ENCODE measurements at places on chromosomes 7 and 10.
A peak's percentile ranks its signal among the peaks of the same experiment; 100 is the strongest.

GRCh38 chr10:10831085-10831484 is 186.6 kb upstream of the CELF2 start:
- DNase-seq: no peak

DNA sequence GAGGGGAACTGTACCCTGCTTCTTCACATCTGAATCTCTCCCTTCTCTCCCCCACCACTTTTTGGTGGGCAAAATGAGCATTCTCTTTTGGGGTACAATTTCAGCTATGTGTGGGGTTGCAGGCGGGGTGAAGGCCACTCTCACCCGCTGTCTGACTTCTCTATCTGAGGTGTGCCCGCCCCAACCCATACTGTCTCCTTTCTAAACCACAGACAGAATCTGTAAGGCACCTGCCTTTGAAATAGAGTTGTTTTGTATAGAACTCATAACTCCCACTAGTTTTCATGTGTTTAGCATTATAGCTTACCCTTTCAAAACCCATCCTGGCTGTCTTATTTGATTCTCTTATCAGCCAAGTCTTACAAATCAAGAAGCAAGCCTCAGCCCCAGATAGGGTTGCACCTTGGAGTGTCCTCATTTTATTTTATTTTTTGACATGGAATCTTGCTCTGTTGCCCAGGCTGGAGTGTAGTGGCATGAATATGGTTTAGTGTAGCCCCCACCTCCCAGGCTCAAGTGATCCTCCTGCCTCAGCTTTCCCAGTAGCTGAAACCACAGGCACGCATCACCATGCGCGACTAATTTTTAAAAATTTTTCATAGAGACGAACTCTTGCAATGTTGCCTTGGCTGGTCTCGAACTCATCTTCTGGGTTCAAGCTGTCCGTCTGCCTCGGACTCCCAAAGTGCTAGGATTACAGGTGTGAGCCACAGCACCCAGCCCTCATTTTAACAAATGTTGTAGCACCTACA is 11.9 kb downstream of the TSPAN14 start:
- DNase-seq: peak; percentile 59

DNA sequence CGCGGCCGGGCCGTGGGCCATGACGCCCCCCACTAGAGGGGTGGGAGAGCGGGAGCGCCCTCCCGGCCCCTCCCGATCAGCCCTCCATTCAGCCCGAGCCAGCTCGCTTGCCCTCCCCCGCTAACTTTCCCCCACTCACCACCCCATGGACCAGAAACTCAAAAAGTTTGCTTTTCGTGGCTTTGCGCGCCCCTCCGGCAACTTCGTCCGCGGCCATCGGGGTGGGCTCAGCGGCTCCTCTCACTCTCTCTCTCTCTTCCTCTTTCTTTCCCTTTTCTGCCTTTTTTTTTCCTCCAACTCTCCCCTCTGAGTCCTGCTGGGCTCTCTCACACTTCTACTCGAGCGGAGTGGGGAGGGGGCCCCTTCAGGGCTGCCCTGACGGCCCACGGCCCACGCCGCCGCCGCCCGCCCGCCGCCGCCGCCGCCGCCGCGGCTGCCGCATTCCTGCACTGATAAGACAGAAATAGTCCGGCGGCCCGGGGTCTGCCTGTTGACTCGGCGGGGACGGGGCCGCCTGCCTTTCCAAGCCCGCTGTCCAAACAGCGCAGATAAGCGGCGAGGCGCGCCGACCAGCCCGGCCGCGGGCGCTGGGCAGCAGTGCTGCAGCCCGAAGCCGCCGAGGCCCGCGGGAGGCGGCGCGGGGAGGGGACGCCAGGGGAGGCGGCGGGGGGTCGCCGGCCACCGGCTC is at the start of gene SMARCD3:
TSS of gene SMARCD3 (minus strand) at position 349 of the 688 bp plus-strand sequence. CDS start at position 217, 132 bp downstream.
- DNase-seq: peak; percentile 31

GRCh38 chr10:11509036-11509435 is 102.4 kb downstream of the USP6NL start:
- no peak for DNase-seq

GRCh38 chr7:105149827-105150226 is 135.8 kb downstream of the KMT2E start:
- no peak for DNase-seq

DNA sequence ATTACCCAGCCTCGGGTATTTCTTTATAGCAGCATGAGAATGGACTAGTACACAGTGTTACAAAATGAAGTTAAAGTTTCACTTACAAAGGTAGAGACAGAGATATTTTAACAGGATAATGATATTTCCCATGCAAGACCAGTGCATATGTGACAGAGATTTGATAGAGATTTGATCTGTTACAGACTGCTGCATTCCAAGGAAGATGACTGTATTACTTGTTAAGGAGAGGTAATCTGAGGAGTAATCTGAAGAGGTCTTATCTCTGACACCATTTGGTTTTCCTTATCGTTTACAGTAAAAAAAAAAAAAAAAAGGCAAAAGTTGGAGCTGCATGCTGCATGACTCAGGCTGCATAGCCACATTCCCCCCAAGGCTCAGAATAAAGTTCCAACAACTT is 289.6 kb downstream of the POM121L12 start:
- DNase-seq: no peak

DNA sequence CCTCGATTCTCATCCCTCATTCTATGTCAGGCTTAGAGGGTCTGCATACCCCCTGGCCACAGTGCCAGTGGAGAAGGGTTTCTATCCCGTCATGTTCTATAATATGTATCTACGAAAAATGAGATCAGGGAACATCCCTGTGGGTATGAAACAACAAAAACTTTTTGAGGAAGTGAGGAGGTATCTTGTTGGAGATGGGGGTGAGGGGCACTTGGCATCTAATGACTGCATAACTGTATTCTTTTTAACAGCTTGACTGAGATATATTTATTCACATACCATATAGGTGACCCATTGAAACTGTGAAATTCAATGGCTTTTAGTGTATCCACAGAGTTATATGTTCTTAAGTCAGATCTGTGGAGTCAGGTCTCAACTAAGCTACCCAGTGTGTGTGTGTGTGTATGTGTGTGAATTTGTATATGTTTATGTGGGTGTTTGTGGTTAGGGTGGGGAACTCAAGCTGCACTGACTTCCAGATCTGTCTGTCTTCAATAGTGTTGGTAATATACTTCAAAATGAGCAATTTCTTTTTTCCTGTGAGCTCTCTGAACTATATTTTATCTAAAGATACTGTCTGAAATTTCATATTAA is 528.9 kb downstream of the CNTNAP2 start:
- DNase-seq: no peak

DNA sequence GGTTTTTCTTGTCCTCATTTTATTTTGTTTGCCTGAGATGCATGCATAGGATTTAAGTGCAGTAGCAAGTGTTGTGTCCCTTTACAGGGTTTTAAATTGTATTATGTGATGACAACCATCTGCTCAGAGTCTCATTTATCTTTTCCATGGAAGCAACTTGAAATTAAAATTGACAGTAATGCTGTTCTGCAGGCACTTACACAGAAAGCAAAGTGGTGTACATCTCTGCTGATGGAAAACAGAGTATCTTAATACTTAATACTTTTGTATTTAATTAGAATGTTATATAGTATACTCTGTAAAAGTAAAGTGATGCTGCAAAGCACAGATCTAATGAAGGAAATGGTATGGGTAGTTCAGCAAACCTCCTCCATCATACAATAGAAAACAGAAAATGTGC is 482.9 kb downstream of the POM121L12 start:
- no peak for DNase-seq

DNA sequence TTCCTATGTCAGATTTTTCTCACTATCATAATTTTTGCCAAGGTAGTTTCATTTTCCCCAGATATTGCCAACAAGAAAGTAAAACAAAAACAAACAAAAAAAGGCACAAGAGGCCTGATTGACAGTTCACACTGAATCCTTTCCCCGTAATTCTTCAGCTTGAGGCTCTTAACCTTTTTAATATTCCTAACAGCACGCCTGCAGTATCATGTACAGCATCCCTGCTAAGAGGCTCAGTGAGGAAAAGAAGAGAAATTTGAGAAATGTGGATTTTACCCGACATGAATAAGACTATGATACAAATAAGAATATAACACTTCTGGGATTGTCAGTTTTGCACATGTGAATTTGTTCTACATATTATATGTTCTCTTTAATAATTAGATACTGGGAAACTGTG is 182.4 kb upstream of the CDK1 start:
- DNase-seq: no peak

- no peak for DNase-seq
These were observed 1.5 kb downstream of the PON1 start for GRCh38 chr7:95322854-95323253.

- DNase-seq: peak; percentile 58
These were observed at the start of gene HSPB1 for GRCh38 chr7:76302347-76303201. Gene HSPB1, plus strand, starts transcription at chr7:76302673. Its CDS starts 40 bp downstream, at chr7:76302713.

GRCh38 chr10:48609899-48610584 is 5.2 kb upstream of the ARHGAP22 start:
- no peak for DNase-seq

DNA sequence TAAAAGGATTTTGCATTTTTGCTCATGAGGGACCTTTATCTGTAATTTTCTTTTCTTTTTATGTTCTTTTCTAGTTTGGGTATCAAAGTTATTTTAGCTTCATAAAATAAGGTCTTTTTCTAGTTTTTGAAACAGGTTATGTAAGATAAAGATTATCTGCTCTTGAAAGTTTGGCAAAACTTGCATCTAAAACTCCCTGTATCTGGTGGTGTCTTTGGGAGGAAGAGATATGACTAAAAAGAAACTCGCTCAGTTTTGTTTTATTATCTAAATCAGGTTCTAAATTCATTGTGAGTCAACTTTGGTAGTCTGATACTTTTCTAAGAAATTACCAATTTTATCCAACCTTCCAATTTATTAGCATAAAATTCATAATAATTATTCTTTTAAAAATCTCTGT is 55.1 kb downstream of the VCL start:
- no peak for DNase-seq

DNA sequence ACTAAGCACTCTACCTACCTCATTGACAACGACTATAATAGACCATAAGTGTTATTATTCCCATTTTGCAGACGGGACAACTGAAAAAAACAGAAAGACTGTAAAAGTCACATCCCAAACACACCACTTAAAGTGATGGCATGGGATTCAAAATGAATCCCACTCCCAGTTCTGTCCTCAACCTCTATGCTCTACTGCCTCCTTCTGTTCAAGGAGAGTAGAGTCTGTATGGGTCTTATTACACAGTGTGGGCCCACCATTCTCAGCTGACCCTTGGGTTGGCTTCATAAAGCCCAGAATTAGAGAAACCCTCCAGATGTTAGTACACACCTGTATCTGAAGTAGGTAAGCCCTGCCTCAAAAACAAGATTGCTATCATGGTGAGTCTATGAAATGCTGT is 102.2 kb downstream of the GRM8 start:
- no peak for DNase-seq

- DNase-seq: no peak
These were observed 1.3 kb downstream of the TFPI2 start for GRCh38 chr7:93889261-93889660.

DNA sequence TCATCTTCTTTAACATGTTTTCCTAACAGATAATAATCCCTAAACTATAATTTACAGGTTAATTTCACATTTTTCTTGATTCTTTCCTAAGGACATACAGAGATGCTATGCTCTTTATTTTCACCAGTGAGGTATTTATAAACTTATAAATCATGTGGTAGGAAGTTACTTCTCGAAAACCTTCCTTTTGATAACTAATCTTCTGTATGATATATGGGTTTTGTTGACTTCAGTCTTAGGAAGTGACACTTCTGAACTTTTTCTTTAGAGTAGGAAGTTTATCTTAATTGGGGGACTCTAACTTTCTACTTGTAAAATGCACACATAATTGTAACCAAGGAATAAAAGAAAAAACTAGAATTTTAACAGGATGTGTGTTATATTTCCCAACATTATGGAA is 9.8 kb upstream of the PNPLA8 start:
- no peak for DNase-seq

DNA sequence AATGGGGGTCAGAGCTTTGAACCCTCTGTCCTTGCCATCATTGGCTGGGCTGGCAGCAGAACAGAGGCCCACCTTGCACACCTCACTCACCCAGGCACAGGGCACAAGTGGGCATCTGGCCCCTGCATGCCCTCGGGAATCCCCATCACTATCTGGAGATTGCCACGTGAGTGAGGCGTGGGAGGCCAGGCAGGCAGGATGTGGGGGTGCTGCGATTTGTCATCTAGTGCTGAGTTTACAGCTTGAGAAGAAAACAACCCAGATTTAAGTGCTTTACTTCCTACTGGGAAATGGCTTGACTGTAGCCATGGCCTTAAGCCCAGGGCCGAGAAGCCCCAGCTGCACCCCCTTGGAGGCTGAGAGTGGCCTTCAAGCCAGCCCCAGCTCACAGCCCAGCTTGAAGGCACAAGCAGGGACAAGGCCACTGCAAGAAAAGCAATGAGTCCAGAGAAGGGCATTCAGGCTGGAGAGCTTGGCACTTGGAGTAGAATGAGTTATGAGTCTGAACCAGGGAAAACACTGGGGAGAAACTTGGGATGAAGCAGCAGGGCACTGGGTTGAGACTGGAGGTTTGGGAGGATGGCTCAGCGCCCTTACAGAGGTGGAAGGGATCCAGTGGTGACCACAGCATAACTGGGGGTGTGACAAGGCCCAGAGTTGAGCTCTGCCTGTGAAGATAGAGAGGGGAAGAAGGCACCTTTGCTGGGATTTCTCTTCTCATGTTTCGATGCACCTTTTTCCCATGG is 123.0 kb downstream of the CXCL12 start:
- no peak for DNase-seq

- DNase-seq: peak; percentile 45
These were observed 11.2 kb downstream of the AVL9 start for GRCh38 chr7:32506266-32507054.

DNA sequence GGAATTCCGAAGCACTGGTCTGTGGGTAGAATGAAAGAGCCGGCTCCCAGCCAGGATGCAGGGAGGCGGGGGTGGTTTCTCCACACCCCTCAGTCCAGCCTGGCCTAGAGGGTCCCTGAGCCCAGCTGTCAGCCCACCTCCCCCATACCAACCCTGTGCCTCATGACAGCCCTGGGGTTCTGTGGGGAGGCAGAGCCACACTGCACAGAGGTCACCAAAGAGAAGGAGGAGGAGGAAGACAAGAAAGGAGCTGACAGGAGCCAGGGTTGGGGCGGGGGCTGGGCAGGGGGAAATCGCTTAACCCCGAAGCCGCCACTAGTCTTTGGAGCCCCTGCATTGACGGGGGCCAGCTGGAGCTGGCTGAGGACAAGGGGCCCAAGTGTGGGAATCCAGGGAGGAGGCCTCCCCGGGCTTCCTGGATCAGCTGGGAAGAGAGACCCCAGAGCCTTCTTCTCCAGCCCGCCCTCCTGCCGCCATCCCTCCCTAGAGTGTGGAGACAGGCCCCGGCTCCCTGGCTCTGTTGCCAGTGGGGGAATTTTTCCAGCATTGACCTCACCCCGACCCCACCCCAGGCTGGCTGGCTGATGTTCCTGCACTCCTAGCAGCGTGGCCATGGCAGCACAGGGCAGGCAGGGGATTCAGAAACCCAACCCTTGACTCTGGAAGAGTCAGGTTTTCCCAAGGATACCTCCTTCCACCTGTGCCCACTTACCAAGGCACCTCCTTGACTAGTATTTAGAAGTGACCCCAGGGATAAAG is 32.5 kb downstream of the KAZALD1 start:
- DNase-seq: no peak

- no peak for DNase-seq
These were observed 1029.0 kb downstream of the GRM8 start for GRCh38 chr7:126223729-126224128.

- DNase-seq: no peak
These were observed 5.0 kb downstream of the PDZD8 start for GRCh38 chr10:117370205-117370604.

Measured in stimulated activated CD4-positive, alpha-beta T cell treated with anti-CD3 and anti-CD28 coated beads, Interleukin-4, amount 100 ng/mL, for 24 hours (primary cell).